ENCODE measurements at places on chromosomes 12 and 14. TPM values are rescaled to one million over a fixed set of nuclear protein-coding genes. Genes with fewer than 3 reads are reported as not detected.

The RAD9B gene
- total RNA-seq = 1.8 TPM

The TMEM132C gene
- total RNA-seq = not detected

The MGP gene
- 1.1 TPM for total RNA-seq

The ABCC9 gene
- 0.05 TPM for total RNA-seq

The HSPB8 gene
- total RNA-seq = not detected

The RIPK3 gene
- total RNA-seq = 45.5 TPM

The SELPLG gene
- total RNA-seq = 179 TPM

The CLEC1A gene
- not detected for total RNA-seq

The GLI1 gene
- total RNA-seq = 0.50 TPM

The OR10P1 gene
- total RNA-seq = not detected

The TOMM20L gene
- not detected for total RNA-seq

The KLHL28 gene
- total RNA-seq = 59.7 TPM

The BCL11B gene
- 43.5 TPM for total RNA-seq

The DEPDC4 gene
- total RNA-seq = 0.16 TPM

The SOAT2 gene
- not detected for total RNA-seq

The SYNDIG1L gene
- not detected for total RNA-seq
